ENCODE measurements at places on chromosomes 12 and 14.
A peak's percentile ranks its signal among the peaks of the same experiment; 100 is the strongest.

- no peak for DNase-seq
Measured at GRCh38 chr12:60042835-60043234, 447.0 kb downstream of the SLC16A7 start.

GRCh38 chr14:64998455-64998931 is 11.8 kb downstream of the FNTB start:
- no peak for DNase-seq

DNA sequence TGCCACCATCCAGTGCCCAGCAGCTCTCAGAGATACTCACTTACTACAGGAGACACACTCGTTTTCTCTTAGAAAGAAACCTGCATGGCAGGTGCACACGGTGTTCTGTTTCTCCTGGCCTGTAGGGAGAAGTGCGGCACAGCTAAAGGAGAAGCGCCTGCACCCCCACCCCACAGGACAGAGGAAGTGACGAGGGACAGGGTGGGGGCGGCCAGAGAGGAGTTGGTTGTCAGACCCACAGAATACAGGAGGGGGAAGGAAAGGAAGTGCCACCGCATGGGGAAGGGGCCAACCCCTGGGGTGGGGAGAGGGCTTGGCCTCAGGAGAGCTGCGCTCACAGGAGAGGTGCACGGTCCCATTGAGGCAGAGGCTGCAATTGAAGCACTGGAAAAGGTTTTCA is 8.8 kb downstream of the TNFRSF1A start:
- DNase-seq, result no peak

DNA sequence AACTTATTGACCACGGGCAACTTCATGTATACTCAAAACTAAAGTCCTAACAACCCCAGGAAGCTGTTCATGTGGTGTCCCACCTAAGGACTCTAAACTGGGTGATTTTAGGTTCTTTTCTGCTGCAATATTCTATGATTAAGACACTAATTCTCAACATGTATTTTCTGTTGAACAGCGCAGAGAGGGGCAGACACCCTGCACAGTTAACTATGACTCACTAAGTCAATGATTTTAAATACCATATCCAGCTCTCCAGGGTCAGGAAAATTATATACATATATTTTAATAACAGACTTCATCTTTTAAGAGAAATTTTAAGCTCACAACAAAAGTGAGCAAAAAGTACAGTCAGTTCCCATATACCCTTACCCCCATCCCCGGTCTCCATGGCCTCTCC is 85.0 kb downstream of the FOXN3 start:
- no peak for DNase-seq

DNA sequence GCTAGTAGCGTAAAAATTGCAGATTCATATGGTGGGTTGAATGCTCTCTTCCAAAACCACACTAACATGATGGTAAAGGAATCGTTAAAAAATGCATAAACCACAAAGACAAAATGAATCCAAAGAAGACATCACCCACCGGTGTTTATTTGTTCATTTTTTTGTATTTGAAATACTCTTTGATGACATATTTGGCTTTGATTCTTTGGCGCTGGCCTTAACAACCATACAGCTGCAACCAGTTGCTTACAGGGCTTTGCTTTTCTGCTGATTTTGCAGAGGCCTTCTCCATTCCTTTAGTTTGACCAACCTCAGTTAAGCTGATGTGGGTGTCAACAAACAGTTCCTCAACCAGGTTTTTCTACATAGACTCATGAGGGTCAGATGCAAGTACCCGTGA is 103.5 kb downstream of the CACNA1C start:
- DNase-seq, result no peak

DNA sequence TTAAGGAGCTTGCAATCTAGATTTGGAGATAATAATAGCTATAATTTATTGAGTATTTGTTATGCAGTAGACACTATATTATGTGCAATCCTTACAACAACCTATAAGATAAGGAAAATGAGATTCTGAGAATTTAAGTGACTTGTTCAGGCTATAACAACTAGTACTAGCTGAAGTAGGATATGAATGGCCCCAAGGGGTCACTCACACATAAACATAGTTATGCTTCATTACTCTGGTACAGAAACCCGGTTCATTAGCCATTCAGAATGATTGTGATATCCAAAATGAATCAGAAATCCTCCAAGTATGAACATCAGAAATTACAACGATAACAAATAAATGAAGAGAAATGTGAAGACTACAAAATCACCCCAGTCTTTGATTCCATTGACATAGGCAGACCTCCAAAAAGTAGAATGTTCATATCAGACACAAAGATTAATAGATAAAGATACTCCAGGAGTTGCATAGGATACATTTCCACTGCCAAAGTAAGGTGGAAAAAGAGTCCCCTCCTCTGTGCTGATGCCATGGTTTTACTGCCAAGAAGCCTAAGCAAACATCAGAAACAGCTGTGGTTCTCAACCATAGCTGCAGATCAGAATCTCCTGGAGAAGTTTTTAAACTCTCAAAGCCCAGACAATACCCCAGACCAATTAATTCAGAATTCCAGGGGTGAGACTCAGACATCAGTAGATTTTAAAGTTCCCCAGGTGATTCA is 8.6 kb upstream of the NID2 start:
- DNase-seq, result no peak

DNA sequence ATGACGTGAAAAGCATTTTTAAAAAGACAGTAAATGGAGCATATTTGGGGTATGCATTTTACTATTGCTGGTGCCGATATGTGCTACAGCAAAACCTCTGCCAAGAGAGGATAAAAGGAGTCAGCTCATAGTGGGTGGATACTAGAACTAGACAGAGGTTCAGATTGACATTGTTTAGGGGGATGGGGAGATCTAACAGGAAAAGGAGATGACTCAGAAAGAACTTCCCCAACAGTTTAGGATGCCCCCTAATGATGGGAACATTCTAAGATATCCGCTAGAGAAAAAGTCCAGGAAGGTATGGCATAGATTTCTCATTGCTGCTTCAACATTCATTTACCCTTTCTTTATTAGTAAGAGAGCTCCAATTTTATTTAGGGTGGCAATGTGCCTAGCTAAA is 110.5 kb upstream of the CLEC14A start:
- no peak for DNase-seq

DNA sequence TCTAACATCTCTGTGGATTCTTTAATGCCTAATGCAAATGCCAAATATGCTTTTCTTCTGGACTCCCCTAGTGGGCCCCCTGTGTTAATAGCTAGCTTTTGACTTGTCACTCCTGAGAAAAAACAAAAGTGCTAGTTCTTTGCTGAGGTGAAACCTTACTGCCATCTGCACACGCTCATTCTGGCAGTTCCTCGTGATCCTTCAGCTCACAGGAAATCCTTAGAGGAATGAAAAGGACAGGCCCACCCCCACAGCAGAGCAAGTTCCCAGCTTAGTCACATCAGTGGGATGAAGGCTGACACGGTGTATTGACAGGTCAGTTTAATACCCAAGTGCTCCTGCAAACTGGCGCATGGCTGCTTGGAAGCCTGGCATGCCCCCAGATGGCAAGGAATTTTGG is 165.1 kb upstream of the ATP2B1 start:
- no peak for DNase-seq

DNA sequence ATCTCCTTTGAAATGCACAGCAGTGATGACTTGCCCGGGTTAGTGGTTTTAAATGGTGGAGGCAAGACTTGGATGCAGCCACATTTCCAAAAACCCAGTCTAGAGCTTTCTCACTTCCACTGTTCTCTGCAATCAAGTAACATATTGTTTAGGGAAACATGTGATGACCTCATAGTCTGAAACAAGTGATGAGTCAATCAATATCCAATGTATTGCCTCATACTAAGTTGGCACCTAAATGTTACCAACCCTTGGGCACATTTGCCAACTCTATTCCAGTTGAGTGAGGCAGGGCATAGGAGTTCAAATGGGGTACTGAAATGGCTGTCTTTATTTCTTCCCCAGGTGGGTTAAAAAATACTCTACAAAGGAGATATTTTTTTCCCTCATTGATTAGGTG is 1105.4 kb downstream of the VRK1 start:
- DNase-seq, result no peak

DNA sequence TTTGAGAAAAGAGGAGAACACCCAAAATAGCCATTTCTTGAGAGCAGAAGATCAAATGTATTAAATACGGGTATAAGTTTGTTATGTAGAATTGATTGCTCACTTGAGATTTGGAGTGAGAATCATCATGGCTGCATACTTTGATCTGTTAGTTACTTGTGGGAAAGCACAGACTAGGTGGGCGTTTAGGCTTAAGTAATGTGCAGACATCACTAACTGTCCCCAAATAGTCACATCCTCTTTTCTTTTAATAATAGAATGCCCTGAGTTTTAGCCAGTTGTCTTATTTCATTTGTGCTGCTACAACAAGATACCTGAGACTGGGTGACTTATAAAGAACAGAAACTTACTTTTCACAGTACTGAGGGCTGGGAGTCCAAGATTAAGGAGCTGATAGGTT is 14.3 kb upstream of the GTF2A1 start:
- no peak for DNase-seq

- no peak for DNase-seq
Measured at GRCh38 chr12:79692860-79693577, 2.3 kb upstream of the PAWR start.

DNA sequence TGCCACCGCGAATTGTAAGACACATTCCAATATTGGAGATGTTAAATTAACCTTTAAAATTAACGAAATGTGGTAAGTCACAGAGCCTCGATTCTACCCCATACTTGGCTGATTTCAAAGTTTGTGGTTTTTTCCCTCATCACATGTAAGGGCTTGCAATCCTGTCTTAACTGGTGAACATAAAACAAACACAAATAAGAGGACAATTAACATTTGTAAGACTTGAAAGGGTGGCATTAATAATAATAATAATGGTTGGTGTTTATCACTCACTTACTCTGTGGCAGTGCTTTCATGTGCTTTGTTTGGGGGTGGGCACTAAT is 26.6 kb downstream of the PPFIBP1 start:
- DNase-seq, result no peak

GRCh38 chr14:77036484-77037214 is 8.1 kb upstream of the IRF2BPL start:
- DNase-seq, result no peak

- DNase-seq, result peak; percentile 46
Measured at GRCh38 chr12:127063339-127064072, 1203.5 kb upstream of the TMEM132C start.

DNA sequence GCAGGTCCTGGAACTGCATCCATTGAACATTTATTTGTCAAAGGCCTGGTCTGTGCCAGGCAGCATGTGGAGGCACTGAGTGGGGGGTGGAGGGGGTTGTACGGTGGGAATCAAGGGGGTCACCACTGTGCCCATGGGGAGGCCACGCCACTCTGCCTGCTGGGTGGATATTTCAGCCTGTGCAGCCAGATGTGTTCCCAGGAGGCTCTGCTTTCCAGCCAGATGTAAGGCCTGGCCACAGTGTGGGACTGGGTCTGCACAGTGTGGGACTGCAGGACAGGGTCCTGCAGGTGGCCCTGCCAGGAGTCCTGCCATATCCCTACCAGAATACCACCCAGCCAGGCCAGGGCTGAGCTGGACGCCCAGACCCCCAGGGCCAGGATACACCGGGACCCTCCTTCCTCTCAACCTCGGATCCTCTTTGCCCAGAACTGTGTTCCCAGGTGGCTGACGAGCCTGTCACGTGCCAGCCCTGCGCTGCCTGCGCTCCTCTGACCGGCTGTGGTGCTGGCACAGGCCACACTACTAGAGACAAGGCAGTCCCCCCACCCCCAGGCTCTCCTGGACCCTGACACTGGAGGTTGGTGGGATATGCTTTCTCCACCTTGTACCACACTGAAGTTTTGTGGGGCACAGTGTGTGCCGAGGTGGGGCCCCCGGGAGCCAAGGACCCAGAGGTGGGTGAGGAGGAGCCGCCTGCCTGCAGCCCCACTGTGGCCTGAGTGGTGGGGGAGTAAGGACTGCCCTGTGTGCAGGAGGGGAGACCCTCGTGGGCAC is 17.5 kb downstream of the XRCC3 start:
- DNase-seq, result no peak

DNA sequence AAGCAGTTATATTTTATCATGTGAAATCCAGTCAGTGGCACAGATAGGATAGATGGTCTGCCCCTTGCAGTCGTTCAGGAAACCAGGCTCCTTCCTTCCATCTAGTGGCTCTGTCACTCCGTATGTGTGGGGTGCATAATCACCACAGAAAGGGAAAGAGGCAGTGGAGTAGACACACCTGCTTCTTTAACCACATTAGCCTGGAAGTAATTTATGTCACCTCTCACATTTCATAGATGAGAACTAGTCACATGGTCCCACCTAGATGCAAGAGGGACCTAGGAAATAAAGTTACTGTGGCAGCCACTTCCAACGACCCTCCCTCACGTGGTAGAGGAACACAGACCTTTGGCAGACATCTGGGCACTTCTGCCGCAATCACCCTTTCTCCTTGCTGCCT is 14.2 kb upstream of the RNU6-8 start:
- DNase-seq, result no peak

- DNase-seq, result no peak
Measured at GRCh38 chr12:98847242-98847641, 202.2 kb downstream of the APAF1 start.

- DNase-seq, result no peak
Measured at GRCh38 chr14:99127651-99128167, 144.3 kb downstream of the BCL11B start.

- DNase-seq, result no peak
Measured at GRCh38 chr14:20971705-20972021, 16.4 kb downstream of the RNASE2 start.

GRCh38 chr12:7116916-7117315 is 7.9 kb upstream of the C1RL start:
- no peak for DNase-seq

GRCh38 chr14:29161593-29161992 is 395.0 kb downstream of the FOXG1 start:
- no peak for DNase-seq
